ENCODE measurements at places on chromosomes 7 and 10. TPM values are rescaled to one million over a fixed set of nuclear protein-coding genes. Genes with fewer than 3 reads are reported as not detected.

DNA sequence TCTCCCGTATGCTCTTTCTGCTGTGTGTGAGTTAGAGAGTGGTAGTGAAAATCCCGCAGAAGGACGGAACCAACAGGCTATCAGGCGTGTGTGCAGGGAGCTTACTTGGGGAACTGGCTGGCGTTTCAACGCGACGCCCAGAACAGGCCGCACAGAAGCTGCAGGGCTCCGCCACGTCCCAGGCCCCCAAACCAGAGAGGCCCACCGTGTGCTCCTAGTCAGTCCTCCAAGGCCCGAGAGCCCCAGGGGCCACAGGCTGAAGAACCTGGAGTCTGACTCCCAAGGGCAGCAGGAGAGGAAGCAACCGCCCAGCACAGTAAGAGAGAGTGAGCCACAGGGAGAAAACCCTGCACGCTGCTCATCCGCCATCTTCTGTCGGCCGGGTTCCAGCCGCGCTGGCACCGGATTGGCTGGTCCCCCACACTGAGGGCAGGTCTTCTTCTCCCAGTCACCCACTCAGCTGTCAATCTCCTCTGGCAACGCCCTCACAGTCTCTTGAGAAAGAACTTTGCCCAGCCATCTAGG is 730.6 kb upstream of the VSTM2A start:
- H3K27ac ChIP-seq, result no peak overlapping the region
- no peaks in the 10 kb centered on the region for H3K36me3 ChIP-seq

- DNase-seq, result no peak
- no peaks in the 10 kb centered on the region for H3K36me3 ChIP-seq
- H3K4me1 ChIP-seq, result no peaks in the 10 kb centered on the region
- no peak overlapping the region for H3K27ac ChIP-seq
Measured at GRCh38 chr10:1362589-1363445, 306.6 kb downstream of the WDR37 start.

DNA sequence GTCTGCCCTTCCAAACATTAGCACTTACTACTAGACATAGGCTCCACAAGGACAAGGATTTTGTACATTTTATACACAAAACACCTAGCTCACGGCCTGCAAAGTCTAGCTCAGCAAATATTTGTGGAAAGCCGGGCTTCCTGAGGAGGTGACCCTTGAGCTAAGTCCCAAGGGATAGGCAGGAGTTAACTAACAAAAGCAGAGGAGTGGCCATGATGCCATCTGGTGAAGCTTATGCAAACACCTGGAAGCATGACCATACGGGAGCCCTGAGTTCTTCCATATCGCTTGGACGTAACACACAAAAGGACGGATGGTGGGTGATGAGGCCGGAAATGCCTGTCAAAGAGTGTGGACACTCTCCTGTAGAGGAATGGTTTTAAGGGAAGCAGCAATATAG is 25.9 kb upstream of the YAE1 start:
- no peak overlapping the region for H3K27ac ChIP-seq
- DNase-seq, result no peak
- H3K4me3 ChIP-seq, result no peak overlapping the region
- no peaks in the 10 kb centered on the region for H3K27me3 ChIP-seq
- no peaks in the 10 kb centered on the region for H3K4me1 ChIP-seq
- no peaks in the 10 kb centered on the region for H3K36me3 ChIP-seq

GRID2IP gene
- 0.45 TPM for total RNA-seq

GRCh38 chr7:112540839-112541577 is 60.2 kb downstream of the LSMEM1 start:
- peaks cover 1% of the 10 kb centered on the region for H3K27me3 ChIP-seq
- no peak overlapping the region for H3K27ac ChIP-seq
- no peak overlapping the region for H3K4me3 ChIP-seq
- H3K4me1 ChIP-seq, result no peaks in the 10 kb centered on the region

- peaks cover 6% of the 10 kb centered on the region for H3K4me1 ChIP-seq
- H3K27ac ChIP-seq, result no peak overlapping the region
- H3K36me3 ChIP-seq, result peaks cover 70% of the 10 kb centered on the region
- no peaks in the 10 kb centered on the region for H3K27me3 ChIP-seq
- no peak overlapping the region for H3K4me3 ChIP-seq
- DNase-seq, result no peak
Measured at GRCh38 chr10:6108631-6109443, 20.0 kb downstream of the RBM17 start.

SPDYE5 gene
- total RNA-seq, result 0.09 TPM

Measured in natural killer cell (primary cell).